ENCODE measurements at places on chromosomes 2 and 18.

DNA sequence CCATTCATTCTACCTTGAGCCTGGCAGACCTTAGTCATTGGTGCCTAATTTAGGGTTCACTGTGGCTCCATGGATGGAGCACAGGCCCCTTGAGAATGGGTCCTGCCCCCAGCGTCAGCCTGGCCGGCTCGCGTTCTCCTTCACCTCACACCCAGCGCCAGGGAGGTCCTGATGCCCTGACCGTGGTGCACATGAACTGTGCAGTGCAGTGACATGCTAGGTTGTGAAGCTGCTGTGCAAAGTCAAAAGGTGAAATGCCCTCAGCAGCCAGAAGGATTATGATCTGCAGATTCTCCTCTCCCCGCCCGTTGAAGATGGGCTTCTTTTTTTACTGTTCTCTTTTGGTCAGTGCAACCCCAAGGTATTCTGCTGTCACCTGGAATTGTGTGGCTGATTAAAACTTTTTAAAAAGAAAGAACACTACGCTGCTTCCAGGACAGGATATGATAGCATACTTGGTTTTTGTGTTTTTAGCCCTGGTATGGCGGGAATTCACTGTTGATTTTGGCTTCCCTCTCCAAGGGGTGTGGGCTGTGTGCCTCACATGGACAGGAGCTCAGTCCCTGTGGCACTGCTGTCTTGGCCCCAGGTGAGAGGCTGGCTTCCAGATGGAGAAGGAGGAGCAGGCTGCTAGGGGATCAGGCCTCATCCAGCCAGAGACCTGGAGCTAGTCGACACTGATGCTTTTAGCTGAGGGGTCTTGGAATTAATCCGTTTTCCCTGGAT, 49.4 kb upstream of the MCFD2 start:
- no peak for DNase-seq

GRCh38 chr2:138948070-138948539, 167.9 kb upstream of the NXPH2 start:
- DNase-seq: peak; percentile 77

GRCh38 chr2:158953926-158954763, 14.3 kb upstream of the TANC1 start:
- DNase-seq: peak; percentile 72

DNA sequence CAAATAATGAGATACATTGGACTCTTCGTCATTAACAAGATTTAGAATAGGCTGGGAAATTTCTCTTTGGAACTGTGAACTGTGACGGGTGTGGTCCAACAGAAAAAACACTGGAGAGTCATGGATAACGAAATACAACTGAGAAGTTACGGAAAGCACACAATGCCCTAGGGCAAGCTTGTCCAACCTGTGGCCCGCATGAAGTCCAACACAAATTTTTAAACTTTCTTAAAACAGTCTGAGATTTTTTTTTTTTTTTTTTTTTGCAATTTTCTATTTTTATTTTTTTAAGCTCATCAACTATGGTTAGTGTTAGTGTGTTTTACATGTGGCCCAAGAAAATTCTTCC, 27.7 kb downstream of the CDC42EP3 start:
- DNase-seq: no peak

- no peak for DNase-seq
Observed at GRCh38 chr2:95050385-95051300, 25.1 kb downstream of the MAL start.

GRCh38 chr2:152234277-152234676, 58.7 kb upstream of the STAM2 start:
- no peak for DNase-seq

- DNase-seq: no peak
Observed at GRCh38 chr18:30192216-30192615, 850.3 kb downstream of the DSC3 start.

GRCh38 chr2:171855401-171855800, 38.6 kb downstream of the SLC25A12 start:
- DNase-seq: peak; percentile 17

- no peak for DNase-seq
Observed at GRCh38 chr2:190328573-190329147, 9.0 kb upstream of the HIBCH start.

GRCh38 chr18:3323900-3324299, 62.0 kb downstream of the MYL12B start:
- no peak for DNase-seq

DNA sequence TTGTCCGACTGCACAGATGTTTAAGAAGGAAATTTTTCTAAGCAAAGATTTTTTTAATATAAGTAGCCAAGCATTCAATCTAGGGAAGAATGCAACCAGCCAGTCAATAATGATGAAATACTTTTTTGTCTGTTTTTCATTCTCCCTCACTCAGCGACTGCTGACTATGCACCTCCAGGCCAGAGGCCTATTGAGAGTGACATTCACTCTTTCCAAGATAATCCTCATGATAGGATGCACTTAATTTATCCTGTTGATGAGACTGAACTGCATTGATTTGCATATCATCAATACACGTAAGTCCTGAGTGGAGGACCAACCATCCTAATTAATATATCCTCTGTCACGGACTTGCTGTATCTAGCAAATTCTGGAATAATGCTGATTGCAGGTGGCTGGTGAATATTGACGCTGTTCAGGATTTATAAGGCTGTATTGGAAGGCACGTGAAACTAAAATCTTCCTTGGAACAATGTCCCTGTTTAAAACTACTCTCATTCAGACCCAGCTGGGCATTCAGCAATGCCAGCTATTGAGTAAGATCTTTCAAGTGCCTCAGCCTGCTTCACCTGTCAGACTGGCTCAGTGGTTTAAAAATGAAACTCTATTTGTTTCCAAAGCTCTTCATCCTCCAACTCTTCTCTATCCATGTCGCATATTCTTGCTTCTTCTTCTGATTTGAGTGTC, 142.2 kb downstream of the MAP2 start:
- no peak for DNase-seq

DNA sequence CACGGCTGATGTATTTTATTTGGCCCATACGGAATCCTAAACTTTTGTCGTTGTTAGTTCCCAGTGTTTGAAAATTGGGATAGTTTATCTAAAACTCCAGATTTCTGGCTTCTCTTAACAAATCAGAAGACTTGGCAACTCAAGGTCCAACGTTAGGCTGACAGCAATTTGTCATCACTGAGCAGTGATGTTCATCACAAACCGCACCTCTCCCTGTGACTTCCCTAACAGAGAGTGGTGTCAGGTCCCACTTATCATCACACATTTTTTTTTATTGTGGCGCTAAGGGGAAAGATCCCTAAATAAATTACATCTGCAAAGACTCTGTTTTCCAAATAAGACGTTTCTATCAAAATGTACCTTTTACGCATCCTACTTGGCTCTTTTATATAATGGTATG, 55.7 kb downstream of the RASGRP3 start:
- no peak for DNase-seq

GRCh38 chr2:133293544-133294353, 274.5 kb downstream of the NCKAP5 start:
- DNase-seq: no peak

DNA sequence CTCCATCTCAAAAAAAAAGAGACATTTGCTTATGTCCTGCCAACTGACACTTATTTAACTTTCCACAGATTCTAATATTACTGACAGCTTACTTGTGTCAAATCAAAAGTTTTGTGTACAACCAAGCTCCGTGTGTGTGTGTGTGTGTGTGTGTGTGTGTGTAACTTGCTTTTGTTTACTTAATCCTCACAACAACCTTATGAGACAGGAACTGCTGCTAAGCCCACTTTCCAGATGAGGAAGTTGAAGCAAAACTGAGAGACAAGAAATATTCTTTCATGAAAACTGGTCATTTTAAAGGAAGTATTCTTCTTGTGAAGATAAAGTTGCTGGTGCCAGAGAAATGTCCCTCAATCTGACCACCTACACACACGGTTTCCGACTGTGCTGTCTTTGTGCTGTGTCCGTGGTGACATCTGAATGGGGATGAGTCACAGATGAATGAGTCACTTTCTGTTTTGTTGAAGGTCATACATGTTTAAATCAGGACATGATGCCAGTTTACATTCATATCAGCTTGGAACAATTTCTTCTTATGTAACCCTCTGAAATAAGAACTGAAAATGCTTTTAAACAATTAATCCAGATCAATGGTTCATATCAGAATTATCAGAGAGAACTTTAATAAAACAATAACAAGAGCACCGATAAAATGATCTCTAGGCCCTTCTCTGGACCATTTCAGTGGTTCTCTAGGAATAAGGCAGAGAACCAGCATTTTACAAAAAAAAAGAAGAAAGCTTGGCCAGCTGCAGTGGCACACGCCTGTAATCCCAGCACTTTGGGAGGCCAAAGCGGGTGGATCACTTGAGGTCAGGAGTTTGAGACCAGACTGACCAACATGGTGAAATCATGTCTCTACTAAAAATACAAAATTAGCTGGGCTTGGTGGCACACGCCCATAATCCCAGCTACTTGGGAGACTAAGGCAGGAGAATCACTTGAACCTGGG, 95.5 kb downstream of the THNSL2 start:
- peak; percentile 10 for DNase-seq

GRCh38 chr18:55115606-55116005, 156.3 kb upstream of the CCDC68 start:
- no peak for DNase-seq

- peak; percentile 91 for DNase-seq
Observed at GRCh38 chr18:55546851-55547704, 40.9 kb downstream of the TCF4 start.

- DNase-seq: no peak
Observed at GRCh38 chr18:46332921-46333341, 228.7 kb downstream of the HAUS1 start.

DNA sequence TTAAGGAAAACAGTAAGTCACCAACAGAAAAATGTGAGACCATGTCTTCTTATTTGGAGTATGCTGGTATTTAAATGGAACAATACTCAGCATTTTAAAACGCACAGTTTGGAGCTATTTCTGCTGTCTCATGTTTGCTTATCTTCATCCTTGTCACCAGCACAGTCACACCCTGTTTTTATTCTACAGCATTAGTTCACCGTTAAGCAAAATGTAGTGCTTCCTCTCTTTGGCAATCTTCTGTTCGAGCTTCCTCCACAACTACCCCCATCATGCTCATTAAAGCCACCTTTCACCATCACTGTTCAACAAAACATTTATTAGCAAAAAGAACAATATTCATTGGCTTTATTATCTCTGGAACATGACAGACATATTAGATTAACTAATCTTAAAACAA, 64.0 kb downstream of the SLC40A1 start:
- DNase-seq: no peak

DNA sequence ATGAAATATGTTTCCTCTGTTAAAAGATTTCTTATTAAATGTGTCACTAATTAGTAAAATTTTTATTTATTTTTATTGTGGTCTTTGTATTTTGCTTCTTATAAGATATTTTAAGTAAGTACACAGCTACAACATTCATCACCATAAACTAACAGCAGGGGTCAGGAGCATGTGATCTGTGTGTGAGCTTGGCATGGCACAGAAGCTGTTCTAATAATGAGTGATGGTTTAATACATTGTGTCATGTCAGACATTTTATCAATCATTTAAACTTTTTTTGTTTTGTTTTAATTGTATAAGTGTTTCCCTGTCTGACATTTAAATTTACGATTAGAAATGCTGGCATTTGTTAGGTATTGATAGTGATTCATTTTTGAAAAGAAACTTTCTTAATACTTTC, 585.4 kb downstream of the DSC3 start:
- DNase-seq: no peak

DNA sequence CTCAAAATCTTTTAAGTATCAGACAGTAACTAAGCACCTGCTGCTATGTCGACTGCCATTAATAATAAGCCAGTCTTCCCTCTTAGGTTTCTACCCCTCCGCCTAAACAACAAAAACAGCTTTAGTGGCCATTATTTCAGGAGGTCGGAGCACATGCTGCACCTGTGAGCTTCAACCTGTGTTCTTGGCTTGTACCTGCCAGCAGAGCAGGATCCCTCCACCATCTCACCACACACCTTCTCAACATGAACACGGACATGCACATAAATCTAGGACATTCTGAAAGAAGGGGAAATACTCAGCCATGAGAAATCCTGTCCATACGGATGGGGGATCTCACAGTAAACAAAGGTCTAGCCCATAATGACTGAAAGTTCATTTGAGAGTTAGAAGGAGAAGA, 3.7 kb downstream of the CYB5A start:
- DNase-seq: no peak

DNA sequence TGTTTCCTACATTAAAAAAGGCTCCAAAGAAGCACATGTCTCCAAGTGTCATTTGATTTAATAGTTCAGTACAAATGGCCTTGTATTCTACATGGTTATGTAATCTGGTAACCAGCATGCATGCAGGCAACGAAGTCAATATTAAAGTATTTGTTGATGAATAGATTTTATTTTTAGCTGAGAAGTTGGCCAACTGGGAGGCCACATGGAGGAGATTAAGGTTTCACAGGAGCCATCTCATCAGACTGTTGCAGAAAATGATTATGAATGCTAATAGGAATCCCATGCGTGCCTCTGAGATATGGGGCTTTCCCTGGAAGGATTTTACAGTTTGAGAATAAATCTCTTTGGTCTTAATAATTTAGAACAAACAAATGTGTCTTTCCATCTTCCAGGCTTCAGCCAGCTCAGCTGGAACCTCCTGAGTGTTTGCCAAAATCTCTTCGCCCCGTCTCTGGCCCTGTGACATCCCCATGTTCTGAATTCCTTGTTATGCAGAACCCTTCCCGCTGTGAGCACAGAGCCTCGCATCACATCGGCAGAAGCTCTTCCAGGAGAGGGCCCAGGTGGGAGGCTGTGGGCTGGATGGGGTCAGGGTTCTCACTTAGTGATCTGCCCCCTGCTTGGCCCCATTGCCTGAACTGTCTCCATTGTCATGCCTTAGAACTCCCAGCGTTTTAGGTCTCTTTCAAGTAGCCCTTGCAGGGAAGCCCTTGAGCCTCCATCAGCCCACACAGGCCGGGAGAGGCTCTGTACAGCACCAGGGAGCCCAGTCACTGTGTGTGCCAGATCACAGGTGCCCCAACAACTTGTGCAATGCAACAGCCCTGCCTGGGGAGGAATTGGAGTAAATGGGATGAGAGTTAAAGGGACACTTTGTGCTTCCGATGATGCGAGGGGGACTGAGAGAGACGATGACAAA, 190.5 kb upstream of the TWIST2 start:
- peak; percentile 75 for DNase-seq

DNA sequence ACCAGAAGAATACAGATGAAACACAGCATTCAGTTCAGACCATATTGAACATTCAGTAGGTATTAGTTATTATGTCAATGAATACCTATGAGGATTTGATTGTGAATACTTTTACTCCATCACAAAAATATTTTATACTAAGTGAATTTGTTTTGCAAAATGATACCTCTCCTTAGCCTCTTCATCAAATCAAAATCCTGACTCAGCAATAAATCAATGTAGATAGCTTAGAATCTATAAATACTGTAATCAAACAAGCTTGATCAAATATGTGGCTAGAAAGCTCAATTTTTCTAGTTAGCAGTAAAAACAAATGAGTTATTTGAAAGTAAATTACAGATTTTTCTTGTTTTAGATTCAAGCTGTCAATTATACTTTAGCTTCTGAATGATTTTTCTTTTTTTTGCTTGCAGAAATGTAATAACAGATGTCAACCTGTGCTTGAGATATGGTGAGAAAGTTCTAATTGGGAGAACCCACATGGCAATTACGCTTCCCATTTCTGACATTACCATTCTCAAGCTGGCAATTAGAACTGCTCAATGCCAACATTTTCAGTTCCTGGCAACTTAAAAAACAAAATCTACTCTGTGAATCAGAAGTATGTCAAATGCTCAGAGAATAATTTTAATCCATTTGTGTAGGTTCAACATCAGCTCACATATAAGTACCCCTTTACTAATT, 109.6 kb downstream of the PRELID3A start:
- no peak for DNase-seq

Data from umbilical cord (tissue), 2 donors.